Upper lobe of left lung (tissue), 6 donors: ENCODE measurements at places on chromosomes 1 and 21. TPM values are rescaled to one million over a fixed set of nuclear protein-coding genes. Genes with fewer than 3 reads are reported as not detected.

The TMEM200B gene
- total RNA-seq, result 3.0 TPM

The TNFRSF18 gene
- 0.89 TPM for total RNA-seq

The PAX7 gene
- total RNA-seq, result not detected

The NPHS2 gene
- total RNA-seq, result not detected

The GPATCH2 gene
- 17.0 TPM for total RNA-seq

The TRIM46 gene
- total RNA-seq, result 0.57 TPM

The TMEM125 gene
- 247 TPM for total RNA-seq

The ENAH gene
- 70.3 TPM for total RNA-seq

The ITLN2 gene
- 38.8 TPM for total RNA-seq

The OR6N1 gene
- total RNA-seq, result not detected
